ENCODE measurements at places on chromosomes 3 and 15. TPM values are rescaled to one million over a fixed set of nuclear protein-coding genes. Genes with fewer than 3 reads are reported as not detected.

The ATP8B4 gene
- 6.8 TPM for total RNA-seq

The IL12A gene
- total RNA-seq = not detected

The GPR160 gene
- 0.96 TPM for total RNA-seq

The MFSD1 gene
- 28.5 TPM for total RNA-seq

The SETD5 gene
- 58.4 TPM for total RNA-seq

The USP50 gene
- total RNA-seq = 0.43 TPM

The LMAN1L gene
- not detected for total RNA-seq

The CDC25A gene
- 0.58 TPM for total RNA-seq

The C3orf49 gene
- total RNA-seq = not detected

The KBTBD13 gene
- not detected for total RNA-seq

The RASL12 gene
- total RNA-seq = 0.15 TPM

The ACKR4 gene
- total RNA-seq = not detected

The ALPK3 gene
- total RNA-seq = 2.7 TPM

The FBN1 gene
- total RNA-seq = 2.7 TPM

The TM6SF1 gene
- total RNA-seq = 0.81 TPM

The TLE3 gene
- total RNA-seq = 7.0 TPM

DNA sequence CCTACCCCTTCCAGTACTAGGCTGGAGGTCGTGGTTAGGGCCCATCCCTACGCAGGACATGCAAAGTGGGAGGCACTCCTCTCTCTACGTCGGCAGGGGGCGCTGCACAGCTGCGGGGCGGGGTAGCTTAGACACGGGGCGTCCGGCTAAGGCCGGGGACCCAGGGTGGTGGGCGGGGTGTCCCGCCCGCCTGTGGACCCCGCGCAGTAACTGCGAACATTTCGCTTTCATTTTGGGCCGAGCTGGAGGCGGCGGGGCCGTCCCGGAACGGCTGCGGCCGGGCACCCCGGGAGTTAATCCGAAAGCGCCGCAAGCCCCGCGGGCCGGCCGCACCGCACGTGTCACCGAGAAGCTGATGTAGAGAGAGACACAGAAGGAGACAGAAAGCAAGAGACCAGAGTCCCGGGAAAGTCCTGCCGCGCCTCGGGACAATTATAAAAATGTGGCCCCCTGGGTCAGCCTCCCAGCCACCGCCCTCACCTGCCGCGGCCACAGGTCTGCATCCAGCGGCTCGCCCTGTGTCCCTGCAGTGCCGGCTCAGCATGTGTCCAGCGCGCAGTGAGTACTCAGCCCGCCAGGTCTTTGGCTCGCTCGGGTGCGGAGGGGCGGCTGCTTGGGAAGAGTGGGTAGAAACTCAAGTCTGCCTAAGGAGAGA is at the start of gene IL12A:
IL12A (plus strand) TSS at position 219 of the 655 bp plus-strand sequence.
- DNase-seq = peak; percentile 76

DNA sequence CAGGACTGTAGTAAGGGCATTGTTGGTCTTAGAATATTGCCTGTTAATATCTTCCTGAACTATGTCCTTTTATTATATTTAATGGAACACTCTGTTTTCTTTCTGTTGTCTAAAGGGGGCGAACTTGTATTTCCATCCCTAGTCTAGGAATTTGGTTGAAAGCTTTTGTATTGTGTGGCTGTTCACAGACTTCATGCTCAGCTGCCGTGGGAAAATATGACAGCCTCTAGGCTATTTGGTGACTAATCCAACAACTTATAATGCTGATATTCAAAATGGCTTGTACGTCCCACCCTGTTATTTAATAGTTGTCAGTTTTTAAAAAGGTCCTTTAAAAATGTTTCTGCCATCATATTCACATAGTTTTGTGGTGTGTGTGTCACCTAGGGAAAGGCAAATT is 202.6 kb downstream of the KLHL25 start:
- DNase-seq = no peak

GRCh38 chr3:20488151-20488550 is 302.1 kb upstream of the SGO1 start:
- DNase-seq = no peak

DNA sequence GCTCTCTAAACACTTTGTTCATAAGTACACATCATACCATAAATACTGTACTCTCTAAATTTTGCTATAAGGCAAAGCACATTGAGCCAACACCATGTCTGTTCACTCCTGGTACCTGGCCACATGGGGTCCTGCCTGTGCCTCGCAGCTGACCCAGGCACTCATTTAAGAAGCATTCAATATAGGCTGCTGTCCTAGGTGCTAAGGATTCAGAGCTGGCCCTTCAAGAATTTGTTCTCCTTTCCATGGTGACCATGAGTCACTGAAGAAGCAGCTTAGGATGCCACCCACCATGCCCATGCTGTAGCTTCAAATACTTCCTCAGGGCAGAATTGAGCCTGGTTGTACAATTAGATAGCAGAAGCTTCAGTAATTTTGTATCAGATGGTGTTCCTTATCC is 119.2 kb upstream of the ZBED2 start:
- DNase-seq = no peak

DNA sequence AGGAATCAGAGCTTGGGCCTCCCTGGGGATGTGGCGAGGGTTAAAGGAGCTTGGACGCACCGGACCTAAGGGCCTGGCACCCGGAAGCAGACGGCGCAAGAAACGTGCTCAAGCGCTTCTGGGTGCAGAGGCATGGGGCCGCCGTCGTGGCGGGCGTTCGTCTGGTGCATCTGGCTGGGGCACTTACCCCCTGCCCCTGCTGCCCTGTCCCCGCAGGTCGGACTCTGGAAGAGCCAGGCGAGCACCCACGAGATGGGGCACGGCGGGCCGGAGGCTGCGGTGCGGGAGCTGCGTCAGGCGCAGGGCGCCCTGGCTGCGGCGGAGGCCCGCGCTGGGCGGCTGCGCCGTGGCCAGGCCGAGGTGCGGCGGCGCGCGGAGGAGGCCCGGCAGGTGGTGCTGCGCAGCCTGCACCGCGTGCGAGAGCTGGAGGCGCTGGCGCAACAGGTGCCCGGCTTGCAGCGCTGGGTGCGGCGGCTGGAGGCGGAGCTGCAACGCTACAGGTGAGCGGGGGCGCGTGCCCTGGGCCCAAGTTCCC is 2.5 kb downstream of the EFCC1 start:
- no peak for DNase-seq

DNA sequence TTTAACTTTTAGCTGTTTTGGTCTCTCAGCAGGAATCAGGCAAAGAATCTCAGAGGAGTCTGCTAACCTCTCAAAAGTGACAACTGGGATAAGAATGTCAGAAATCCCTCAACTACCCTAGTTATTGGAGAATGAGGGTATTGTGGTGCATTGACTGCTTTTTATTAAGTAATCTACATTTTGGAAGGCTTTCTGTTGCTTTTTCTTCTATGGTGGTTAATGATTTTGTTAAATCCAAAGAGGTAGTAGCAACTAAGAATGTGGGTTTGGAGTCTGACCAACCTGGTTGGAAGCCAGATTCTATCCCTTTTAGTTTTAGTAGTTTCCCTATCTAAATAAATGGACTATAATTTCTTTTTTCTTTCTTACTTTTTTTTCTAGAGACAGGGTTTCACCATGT is 94.7 kb upstream of the RNF7 start:
- no peak for DNase-seq

DNA sequence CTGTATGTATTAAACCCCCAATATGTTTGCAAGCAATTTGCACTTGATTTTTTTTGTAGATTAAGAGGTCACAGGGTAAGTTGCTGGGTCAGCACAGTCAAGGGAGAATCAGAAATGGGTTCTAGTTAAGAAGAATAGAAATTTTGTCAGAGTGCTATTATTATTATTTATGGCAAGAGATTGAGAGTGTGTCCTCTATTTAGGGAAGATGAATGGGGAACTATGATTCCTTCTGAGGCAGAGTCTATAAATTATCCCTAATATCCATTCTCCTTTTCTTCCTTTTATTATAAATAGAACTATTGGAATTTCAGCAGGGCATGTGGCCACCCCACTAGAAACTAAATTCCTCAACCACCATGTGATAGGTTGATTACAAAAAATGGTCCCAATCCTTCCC is 209.9 kb upstream of the UBE2E1 start:
- DNase-seq = no peak

- no peak for DNase-seq
These were observed 96.7 kb upstream of the BHLHE40 start for GRCh38 chr3:4882548-4882947.

- DNase-seq = no peak
These were observed 16.4 kb downstream of the SCG5 start for GRCh38 chr15:32657941-32658340.

DNA sequence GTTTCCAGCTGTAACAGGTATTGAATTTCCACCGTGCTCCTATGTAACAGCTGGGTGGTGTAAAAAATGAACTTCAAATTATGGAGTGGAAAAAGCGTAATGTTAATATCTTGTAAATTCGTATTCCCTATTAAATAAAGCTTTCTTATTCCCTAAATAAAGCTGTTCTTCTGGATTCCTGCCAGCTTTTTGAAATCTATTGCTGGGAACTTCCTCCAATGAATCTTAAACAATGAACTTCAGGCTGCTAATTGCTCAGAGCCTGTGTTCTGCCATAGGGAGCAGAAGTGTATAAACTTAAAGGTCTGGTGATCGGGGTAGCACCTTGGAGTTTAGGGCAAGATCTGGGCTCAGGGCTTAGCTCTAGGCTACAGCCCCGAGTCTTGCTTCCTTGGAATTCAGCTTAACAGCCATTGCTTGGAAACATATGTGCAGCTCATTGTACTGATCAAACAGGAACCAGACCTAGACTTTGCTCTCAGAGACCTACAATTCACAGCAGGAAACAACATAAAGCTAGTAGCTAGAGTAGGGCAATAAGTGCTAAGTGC is 1.4 kb downstream of the ARL14 start:
- no peak for DNase-seq

- no peak for DNase-seq
These were observed 23.5 kb downstream of the EXOG start for GRCh38 chr3:38519651-38520050.

GRCh38 chr15:31276596-31277298 is 49.9 kb upstream of the KLF13 start:
- DNase-seq = peak; percentile 45

- no peak for DNase-seq
These were observed 65.3 kb downstream of the FLNB start for GRCh38 chr3:58073301-58074108.

DNA sequence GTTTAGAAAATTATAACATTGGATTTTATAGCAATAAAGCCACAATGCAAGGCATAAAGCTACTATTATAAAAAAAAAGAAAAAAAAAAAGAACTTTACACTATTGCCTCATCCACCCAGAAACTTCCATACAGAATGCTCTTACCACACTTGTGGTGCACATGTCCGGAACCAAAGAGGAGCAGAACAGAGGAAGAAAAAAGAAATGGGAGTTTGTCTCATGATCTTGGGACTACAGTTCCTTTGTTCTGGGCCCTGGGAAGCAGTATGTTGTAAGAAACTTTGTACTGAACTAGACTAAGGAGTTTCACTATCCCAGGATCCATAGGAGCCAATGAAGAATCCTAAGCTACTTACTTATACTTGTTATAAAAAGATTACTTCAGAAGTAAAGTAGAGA is 36.1 kb downstream of the FMN1 start:
- no peak for DNase-seq

- DNase-seq = no peak
These were observed 28.8 kb downstream of the LYSMD4 start for GRCh38 chr15:99704444-99704838.

GRCh38 chr3:180295811-180296210 is 259.1 kb upstream of the PEX5L start:
- DNase-seq = no peak

- no peak for DNase-seq
These were observed 23.9 kb downstream of the SEC22C start for GRCh38 chr3:42557854-42558253.

GRCh38 chr3:133494469-133494868 is 79.0 kb upstream of the CDV3 start:
- no peak for DNase-seq

GRCh38 chr15:51403072-51403878 is 61.8 kb downstream of the GLDN start:
- DNase-seq = peak; percentile 21

- DNase-seq = no peak
These were observed 13.6 kb upstream of the RNU6-1 start for GRCh38 chr15:67853454-67853853.

- no peak for DNase-seq
These were observed 266.9 kb upstream of the IGF1R start for GRCh38 chr15:98381446-98381845.

- no peak for DNase-seq
These were observed 122.4 kb downstream of the UBE2E2 start for GRCh38 chr3:23325466-23326065.

DNA sequence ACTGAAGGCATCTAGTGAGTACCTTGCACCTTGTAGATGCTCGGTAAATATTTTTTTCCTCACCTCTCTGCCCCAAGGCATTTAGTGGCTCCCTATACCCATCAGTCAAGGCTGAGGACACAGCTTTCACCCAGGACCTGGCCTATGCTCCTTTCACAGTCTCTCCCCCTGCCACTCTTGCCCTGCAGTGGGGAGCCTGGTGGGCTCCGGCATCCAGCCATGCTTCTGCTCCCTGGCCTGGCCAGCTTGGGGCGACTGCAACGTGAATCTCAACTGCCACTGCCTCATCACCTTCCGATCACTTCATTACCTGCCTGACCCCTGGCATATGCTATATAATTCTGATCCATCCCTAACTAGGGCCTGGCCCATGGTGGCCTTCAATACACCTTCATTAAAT is 735 bp upstream of the CX3CR1 start:
- DNase-seq = no peak

GRCh38 chr15:98896802-98897732 is 110.5 kb downstream of the PGPEP1L start:
- no peak for DNase-seq

- no peak for DNase-seq
These were observed 41.8 kb downstream of the IFT122 start for GRCh38 chr3:129481766-129482332.

DNA sequence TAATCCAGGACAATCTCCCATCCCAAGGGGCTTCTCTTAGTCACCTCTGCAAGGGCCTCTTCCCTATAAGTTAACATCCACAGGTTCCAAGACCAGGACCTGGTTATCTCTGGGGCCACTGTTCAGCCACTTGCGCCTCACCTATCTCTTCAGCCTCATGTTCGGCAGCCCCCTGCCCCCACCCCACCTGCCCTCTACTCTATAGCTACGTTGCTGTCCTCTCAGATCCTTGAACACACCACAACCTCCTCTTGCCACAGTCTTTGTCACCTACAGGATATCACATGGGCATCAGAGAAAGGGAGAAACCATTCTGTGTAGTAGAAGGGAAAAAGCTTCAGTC is 33.9 kb downstream of the SLC41A3 start:
- no peak for DNase-seq

DNA sequence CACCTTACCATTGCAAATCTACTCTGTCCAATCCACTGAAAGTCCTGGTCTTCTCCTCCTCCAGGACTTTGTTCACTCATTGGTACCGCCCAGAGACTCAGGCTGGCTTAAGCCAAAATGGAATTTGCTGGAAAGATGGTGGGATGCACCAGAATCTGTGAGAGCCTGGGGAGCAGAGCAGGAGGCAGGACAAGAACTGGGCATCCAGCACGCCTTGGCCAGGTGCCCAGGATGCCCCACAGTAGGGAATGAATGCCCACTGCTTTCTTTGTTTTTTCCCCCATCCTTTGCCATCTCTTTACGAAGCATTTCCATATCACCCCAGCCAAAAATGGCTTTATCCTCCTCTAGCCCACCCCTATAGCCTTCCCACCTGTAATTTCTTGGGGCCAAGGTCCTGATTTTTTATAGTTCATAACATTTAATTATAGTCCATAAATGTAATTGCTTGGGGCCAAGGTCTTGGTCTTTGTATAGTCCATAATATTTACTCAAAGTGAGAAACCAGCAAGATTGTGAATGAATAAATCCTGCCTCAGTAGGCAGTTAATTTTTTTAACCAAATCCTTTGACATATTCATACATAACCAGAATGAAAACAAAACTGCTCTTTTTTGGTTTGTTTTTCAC is 23.3 kb upstream of the IREB2 start:
- no peak for DNase-seq

- no peak for DNase-seq
These were observed 537.3 kb upstream of the NR2F2 start for GRCh38 chr15:95793231-95793630.
